ENCODE measurements at places on chromosomes 4 and X.
A peak's percentile ranks its signal among the peaks of the same experiment; 100 is the strongest.

DNA sequence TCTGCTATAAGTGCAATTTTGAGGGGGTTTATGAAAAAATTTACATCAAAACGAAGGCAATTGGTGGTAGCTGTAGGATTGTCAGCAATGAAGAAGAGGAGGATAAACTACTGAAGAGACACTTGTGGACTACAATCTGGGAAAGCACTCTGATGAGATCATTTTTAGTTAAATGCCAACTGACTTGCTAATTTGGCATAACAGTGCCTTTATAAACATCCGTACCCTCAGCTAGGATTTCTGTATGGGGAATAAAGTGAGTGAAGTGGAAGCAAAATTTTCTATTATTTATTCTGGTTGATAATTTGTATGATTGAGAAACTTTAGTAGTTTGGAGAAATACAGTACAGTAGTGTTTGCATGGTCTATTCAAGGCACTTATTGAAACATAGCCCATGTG is 11.2 kb upstream of the GNRHR start:
- no peak for DNase-seq

DNA sequence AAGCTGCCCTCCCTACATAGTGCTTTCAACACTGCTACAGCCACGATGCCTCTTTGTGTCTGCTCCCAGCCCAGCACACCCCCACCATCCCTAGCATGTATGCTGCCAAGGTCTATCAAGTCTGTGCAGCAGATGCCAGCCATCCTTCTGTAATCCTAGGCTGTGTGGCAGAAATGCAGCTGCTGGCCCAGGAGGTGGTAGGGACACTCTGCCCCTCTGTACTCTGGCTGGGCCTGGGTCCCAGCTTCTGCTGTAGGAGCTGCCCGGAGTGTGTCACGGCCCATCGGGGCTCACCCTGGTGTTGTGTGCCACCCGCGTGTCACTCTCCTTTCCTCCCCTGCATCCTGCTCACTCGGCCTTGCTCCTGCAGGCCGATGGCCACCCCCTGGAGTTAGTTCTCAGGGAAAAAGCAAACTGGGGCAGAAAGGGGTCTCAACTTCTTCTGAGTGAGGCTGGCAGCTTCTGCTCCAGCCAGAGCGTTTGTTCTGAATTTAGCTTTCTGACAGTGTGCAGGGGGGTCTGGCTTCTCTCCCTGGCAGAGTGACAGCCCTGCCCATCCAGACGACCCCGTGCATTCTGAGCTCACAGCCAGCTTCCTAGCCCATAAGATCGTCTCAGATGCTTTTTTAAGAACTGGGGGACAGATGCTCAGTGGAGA is 22.7 kb downstream of the PSAPL1 start:
- no peak for DNase-seq

DNA sequence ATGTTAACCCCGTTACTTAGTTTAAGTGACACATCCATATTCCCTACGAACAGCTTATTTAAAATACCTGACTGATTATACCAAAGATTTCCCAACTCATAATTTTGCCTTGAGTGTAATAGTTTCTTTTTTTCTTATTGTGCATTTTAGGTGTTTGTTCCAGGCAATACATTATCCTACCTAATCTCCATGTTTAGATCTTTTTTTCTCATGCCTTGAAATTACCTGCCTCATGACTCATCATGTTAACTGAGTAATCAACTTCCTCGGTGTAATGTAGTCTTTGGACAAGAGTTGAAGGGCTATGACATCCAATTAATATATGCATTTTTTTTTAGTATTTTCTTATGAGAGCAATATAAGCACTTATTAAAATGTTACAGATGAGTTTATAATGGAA is 228.7 kb upstream of the ANKRD50 start:
- no peak for DNase-seq

GRCh38 chr4:92163348-92163747 is 140.4 kb upstream of the GRID2 start:
- no peak for DNase-seq

DNA sequence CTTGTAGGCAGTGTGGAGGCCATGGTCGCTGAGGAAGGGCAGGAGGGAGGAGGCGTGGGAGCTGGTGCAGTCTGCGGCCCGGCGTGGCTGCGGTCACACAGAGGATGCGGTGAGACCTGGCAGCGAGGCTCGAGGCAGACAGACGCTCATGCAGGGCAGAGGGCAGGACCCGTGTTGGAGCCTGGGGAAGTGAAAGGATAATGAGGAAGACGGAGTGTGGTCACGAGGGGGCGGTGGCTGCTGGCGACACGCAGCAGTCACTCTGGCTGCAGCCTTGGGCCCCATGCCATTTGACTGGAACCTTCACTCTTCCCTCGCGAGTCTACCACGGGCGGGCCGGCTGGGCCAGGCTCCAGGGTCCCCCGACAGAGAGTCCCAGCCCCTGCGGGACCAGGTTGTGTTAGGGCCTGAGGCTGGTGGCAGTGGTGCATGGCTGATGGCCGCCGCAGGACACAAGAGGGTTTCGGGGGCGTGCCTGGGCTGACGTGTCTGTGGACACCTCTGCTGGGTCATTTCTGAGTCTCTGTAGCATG is 68.8 kb upstream of the HGFAC start:
- DNase-seq, result peak; percentile 43

- DNase-seq, result no peak
Observed at GRCh38 chr4:26856906-26857277, 3.7 kb upstream of the STIM2 start.

- no peak for DNase-seq
Observed at GRCh38 chr4:94403751-94404150, 48.0 kb upstream of the PDLIM5 start.

DNA sequence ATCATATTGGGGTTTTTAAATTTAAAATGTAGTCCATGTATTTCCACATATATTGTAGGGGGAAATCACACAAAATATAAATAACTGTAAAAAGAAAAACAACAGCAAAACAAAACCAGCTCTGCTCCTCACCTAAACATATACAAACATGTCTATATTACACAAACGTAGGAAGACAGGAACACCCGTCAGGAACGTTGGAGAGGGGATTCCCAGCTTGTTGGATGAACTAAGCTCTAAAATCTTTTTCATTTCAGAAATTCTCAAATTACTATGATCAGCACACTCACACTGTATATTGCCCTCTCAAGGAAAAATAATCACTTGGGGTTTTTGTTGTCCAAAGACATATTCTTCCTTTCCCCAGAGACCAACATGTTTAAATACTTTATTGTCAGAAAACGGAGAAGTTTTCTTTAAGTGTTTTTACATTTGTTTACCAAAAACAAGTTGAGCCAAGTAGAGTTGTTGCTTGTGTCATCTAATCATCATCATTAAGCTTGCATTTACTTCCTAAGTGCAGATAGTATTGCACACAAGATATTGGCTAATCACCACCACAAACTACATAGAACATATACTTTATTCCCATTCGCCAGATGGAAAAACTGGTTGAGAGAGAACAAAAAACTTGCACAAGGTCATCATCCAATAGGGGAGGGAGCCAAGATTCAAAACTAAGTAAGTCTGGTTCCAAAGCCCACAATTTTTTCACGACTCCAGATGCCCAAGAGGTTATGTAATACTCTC is 2.4 kb upstream of the TLR10 start:
- no peak for DNase-seq

- no peak for DNase-seq
Observed at GRCh38 chr4:181966104-181966551, 277.1 kb upstream of the TENM3 start.

GRCh38 chrX:106952988-106953387 is 32.8 kb downstream of the CLDN2 start:
- no peak for DNase-seq

- DNase-seq, result no peak
Observed at GRCh38 chr4:7512428-7512827, 77.7 kb upstream of the PSAPL1 start.

DNA sequence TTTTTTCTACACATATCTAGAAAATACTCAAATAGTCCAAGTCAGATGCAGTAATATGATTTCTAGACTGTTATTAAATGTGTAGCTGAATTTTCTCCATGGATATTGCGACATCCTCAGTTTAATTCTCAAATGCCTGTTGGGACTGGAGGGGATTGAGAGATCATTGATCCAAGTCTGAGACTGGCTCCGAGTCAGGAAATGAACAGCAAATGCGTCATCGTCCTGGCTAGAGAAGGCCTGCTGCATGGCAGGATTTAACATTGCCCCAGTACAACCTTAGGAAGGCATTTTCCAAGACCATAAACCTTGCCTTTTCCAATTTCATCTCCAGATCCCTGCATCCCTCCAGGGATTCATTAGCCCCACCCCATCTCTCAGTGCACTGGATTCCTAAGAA is 56.6 kb upstream of the SLC6A14 start:
- no peak for DNase-seq

GRCh38 chr4:94548571-94548970 is 96.8 kb downstream of the PDLIM5 start:
- no peak for DNase-seq

DNA sequence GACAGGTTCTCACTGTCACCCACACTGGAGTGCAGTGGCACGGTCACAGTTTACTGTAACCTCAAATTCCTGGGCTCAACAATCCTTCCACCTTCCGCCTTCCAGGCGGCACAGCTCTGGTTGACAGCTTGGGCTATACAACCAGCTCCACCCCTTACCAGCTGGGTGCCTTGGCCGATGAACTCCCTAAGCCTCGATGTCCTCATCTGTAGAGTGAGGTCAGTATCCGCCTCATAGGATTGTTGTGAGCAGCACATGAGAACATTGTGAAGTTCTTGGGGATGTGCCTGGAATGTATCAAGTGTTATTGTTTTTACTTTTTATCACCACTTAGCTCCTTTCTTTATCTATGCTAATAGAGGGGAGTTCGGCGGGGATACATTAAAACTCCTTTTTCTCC is 23.3 kb downstream of the UCHL1 start:
- no peak for DNase-seq

DNA sequence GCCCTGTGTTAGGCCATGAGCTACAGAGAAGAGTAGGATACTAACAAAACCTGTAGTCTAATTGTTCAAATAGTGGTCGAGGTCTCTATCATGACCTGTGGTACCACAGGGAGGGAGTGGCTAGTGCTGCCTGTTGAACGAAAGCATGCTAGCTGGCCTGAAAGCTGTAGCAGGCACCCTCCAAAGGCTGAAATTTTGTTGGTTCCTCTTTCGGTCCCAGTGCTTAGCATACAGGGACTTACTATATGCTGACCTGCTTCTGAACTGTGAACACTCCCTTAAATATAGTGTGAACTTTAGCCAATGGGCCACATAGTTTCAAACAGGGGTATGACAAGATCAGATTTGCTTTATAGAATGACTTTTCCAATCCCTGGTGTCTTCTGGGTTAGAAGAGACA is 113.4 kb downstream of the PJA1 start:
- DNase-seq, result no peak

GRCh38 chrX:29862126-29862677 is 353.2 kb upstream of the MAGEB2 start:
- DNase-seq, result no peak

GRCh38 chr4:102759831-102760644 is 730 bp downstream of the MANBA start:
- DNase-seq, result peak; percentile 16

- no peak for DNase-seq
Observed at GRCh38 chr4:75048208-75048879, 115.4 kb downstream of the PARM1 start.

DNA sequence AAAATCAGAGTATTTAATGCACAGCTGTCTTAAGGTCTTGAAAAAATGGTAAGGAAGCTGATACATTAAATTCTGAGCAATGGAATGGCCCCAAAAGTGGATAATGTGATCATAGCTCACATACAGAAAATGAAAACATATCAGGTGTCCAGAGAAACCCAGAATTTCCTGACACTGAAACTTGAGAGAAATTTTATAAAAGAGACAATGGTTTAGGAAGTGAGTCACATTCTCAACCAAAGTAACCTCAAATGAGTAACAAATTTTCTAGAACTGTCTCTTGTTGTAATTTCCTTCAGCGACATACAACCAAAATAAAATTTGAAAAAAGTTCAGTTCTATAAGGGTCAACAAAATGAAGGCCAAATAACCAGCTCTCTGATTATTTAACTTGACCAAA is 37.4 kb upstream of the PACRGL start:
- DNase-seq, result no peak

DNA sequence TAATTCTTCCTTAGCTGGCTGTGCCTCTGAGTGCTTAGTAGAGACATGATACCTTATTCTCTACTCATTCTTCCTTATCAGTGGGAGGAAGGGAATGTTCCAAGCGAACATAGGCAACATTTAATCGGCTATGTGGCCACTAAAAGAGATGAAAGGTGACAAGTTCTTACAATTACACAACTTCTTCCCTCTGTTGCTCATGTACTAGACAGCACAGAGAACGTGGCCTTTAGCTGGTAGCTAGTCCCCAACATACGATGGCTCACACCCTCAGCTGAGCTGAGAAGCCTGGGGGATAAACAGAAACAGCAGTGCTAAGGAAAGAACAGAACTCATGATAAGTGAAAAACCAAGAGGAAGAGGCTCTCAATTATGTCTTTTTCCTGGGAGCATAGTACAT is 52.2 kb downstream of the APOO start:
- DNase-seq, result no peak

DNA sequence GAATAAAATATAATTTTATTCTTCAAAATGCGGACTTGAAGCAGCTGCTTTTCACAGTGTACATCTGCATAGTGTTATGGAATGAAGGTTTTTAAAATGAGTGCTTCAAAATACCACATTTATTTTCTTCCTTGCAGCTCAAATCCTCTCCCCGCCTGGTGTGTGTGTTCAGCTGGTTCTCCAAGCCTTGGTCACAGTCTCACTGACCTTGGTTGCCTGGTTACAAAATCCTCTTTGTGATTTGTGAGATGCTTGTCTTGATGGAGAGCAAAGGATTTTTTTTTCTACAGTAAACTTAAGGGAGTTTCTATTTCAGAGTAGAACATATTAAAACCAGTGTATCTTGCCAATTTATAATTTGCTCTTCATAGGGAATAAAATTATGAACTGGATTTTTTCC is 139.2 kb downstream of the PCDH18 start:
- DNase-seq, result peak; percentile 34

GRCh38 chrX:70128071-70128470 is 5.2 kb upstream of the IGBP1 start:
- DNase-seq, result no peak

DNA sequence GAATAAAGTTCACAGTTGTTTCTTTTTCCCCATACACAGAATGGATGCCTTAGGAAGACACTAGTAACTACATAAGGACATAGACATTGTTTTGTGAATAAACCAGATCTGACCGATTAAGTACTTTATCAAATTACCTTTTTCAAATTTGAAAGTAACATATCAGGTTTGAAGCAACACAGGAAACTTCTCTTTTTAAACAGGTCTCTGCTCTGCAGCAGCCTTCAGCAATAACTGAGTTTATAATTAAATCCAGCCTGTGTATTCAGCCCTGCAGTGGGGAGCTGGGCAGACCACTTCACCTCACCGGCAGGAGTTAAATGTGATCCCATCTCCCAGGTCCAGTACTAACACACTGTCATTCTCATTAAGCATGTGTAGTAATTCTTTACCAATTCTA is 68.3 kb upstream of the ATOH1 start:
- DNase-seq, result no peak
